ENCODE measurements at places on chromosomes 3 and 15.

DNA sequence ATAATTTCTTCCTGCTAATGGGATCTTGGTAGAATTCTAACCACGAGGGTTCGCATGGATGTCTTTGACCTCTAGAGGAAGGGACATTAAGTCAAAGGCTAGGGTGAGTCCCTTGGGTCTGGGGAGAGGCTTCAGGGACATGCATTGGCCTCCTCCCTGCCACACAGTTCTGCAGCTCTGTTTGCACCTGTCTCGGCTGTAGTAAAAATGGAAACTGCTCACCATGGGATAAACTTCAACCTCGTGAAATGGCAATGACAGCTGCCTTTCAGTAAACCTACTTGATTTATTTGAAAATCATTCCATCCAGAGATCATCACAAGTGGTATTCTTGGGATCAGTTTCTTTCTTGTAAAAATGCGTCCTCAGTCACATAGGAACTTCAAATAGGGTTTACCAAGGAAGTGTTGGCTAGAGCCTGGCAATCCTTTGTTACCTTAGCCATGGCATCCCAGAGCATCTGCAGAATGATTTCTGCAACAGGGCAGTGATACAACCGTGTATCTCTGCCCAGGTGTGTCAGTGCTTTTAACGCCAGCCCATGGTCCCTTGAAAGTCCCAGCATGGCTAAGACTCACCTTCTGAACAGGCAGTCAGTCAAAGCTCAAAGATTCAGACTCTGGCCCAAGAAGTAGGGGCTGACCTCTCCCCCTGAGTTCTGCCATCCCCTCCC lies 14.0 kb upstream of the LRTM1 start:
- DNase-seq: no peak

DNA sequence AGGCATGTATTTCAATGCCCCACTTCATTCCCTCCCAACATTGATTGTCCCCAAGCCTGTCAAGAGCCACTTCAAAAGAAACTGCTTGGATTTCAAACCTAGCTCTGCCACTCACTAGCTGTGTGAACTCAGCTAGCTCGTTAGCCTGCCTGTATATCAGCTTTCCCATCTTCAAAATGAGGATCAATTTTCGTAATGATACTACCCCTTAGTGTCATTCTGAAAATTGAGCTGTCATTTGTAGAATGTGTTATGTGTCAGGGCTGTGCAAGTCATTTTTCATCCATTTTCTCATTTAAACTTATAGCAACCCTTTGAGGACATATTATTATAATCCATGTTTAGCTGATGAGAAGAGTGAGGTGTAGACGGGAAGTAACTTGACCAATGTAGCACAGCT lies 88.6 kb downstream of the TRIM42 start:
- no peak for DNase-seq

DNA sequence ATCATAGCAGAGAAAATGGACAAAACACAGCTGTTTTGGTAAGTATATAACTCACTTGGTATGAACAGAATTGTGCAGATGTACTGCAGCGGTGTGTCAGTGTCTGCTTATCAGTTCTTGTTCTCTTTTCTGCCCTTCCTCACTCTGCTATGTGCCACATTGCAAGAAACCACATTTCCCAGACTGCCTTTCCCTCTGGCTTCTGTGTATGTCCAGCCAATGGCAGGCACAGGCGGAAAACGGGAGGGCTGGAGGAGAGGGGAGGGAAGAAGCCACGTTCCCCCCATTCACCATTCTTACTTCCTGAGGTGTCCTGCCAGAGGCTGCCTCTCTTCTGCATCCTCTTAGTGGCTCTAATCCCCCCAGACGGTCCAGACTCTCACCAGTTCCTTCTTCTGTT lies 15.4 kb downstream of the HHLA2 start:
- no peak for DNase-seq

GRCh38 chr15:63465104-63465503 lies 39.3 kb upstream of the USP3 start:
- peak; percentile 61 for DNase-seq

- DNase-seq: no peak
Measured at GRCh38 chr3:64801856-64802255, 114.1 kb upstream of the ADAMTS9 start.

- no peak for DNase-seq
Measured at GRCh38 chr3:85796140-85796539, 837.4 kb downstream of the CADM2 start.

GRCh38 chr15:28947221-28947674 lies 61.5 kb downstream of the APBA2 start:
- DNase-seq: no peak

DNA sequence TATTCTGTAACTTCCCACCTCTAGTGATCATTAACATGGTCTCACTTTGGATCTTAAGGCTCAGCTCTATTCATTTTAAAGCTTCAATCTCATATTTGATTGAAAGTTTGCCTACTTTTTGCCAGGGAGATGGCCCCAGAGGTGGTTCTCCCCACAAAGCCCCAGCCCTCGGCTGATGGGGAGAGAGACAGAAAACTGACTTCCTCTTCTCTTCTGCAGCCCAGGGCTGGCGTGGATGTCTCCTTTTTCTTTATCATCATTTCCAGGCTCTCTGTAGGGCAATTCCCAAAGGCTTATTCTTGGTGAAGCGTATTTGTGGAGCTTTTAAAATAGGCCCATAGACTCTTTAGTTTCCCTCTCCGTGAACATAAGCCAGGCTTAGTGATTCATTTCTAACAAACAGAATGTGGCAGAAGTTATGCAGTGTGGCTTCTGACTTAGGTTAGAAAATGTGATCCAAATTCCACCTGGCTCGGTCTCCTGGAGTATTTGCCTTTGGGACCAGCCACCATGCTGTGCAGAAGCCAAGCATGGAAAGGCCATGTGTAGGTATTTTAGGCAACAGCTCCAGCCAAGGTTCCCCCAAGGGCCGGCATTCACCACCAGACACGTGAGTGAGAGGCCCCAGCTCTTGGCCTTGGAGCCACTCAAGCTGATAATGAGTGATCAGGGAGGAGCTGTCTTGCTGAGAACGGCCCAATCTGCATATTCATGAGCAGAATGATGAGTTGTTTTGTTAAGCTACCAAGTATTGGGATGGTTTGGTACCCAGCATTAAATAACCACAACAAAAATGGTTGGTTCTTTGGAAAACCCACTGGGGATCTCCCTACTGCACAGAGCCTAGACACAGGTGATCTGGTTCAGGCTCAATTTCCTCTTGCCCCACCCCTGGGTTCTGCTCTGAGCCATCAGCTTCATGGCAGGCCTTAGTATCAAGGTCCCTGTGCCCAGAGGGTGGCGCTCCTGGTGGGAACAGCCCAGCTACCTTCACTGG lies 353.2 kb upstream of the PROK2 start:
- no peak for DNase-seq

- no peak for DNase-seq
Measured at GRCh38 chr3:30350901-30351300, 255.5 kb upstream of the TGFBR2 start.

DNA sequence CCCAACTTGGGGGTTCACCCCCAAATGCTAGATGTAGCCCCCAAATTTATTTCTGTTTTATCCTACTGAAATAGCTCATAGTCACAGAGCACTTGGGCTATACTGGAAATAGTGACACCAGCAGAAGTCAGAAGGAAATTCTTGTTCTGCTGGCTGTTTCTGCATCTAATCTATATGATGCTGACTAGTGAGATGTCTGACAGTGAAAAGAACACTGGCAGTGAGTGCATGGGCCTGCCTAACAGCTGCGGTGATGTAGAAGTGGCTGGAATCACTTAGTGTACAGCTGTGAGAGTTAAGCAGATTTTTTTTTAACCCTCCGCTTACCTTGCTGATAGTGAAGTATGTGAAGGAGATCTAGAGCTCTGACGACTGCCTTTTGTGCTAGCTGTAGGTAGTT lies 14.0 kb downstream of the TTC14 start:
- DNase-seq: no peak

DNA sequence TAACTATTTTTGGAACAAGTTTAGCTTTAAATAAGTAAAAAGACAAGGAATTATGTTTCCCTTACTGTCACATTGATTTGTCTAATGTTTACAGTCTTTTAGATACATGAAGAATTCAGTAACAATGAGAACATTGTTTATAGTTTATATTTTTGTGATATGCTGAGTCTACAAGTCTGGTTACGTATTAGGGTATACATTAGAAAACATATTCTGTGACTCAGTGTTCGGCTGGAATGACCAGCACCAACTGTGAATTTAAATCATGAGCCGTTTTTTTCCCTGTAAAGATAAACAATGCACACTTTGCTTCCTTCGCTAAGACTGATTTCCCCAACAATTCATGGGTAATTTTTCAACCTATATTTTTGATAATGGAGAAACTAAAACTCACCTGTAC lies 131.5 kb downstream of the DUT start:
- no peak for DNase-seq

DNA sequence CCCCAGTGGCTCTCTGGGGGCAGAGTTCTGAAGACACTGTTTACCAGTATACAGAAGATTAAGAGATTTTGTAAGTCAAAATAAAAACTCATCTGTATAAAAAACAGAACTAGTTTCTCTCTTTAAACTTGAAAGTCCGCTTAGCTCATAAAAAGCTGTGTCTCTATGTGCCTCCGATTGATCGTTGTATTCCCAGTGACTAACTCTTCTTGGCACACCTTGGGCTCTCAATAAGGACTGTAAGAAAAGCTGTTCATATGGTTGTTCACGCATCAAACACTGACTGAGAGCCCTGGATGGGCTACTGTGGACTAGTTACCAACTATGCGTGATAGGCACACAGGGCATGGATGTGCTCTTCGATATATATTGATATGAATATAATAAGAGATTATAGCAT lies 107.9 kb downstream of the P3H2 start:
- no peak for DNase-seq

- peak; percentile 33 for DNase-seq
Measured at GRCh38 chr15:28191832-28192231, 92.7 kb upstream of the OCA2 start.

GRCh38 chr3:32450426-32450825 lies 52.2 kb downstream of the CMTM6 start:
- no peak for DNase-seq

DNA sequence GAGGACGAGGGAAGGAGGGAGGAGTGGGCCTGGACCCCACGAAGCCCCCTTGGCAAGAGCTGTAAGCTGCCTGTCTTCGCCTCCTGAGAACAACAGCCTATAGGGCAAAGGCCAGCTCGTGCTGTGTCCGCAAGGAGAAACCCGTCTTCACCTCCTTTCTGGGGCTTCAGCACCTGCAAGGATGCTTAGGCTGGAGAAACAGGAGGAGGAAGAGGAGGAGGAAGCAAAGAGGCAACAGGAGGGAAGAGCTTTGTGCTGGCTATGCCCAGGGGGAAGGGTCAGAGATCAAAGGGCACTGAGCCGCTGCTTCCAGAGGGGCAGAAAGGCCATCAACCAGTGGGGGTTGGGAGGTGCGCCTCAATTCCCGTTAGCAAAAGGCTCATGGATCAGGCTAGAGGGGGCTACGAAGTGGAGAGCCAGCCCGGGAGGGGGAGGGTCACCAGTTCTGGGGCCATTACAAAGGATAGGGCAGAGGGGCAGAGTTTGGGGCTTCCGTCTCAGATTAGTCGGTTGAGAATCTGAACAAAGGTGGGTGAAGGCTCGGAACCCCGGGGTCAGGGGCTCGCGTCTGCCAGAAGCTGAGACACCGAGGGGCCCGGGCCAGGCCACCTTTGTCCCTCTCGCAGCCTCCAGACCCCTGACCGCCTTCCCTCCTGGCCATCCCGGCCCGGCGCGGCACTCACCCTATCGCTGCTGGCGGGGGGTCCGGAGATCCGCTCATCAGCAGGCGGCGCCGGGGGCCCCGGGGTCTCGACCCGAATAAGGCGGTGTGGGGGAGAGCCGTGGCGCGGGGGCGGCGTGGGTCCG lies 792 bp downstream of the SHF start:
- DNase-seq: no peak

DNA sequence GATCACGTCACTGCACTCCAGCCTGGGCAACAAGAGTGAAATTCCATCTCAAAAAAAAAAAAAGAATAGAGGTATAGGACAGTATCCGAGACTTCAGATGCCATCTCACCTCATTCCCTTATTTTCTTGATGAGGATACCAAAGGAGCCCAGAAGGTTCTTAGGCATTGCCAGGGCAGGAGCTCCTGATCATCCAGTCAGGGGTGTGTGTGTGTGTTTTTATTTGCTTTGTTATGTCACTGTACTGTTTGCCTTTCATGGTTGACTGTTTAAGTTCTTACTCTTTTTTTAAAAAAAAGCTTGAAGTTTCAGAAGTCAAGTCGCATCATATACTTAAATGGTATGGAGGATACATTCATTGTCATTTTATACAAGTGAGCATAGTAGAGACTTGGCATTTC lies 140.0 kb upstream of the BHLHE40 start:
- no peak for DNase-seq

- no peak for DNase-seq
Measured at GRCh38 chr3:65466300-65466988, 572.3 kb downstream of the MAGI1 start.

GRCh38 chr3:181561139-181562031 lies 150.3 kb upstream of the SOX2 start:
- DNase-seq: no peak

- no peak for DNase-seq
Measured at GRCh38 chr3:126133606-126134005, 46.8 kb downstream of the ALDH1L1 start.

GRCh38 chr15:68626283-68626682 lies 47.5 kb downstream of the CORO2B start:
- DNase-seq: no peak

GRCh38 chr3:31750341-31750740 lies 217.6 kb downstream of the STT3B start:
- DNase-seq: no peak

DNA sequence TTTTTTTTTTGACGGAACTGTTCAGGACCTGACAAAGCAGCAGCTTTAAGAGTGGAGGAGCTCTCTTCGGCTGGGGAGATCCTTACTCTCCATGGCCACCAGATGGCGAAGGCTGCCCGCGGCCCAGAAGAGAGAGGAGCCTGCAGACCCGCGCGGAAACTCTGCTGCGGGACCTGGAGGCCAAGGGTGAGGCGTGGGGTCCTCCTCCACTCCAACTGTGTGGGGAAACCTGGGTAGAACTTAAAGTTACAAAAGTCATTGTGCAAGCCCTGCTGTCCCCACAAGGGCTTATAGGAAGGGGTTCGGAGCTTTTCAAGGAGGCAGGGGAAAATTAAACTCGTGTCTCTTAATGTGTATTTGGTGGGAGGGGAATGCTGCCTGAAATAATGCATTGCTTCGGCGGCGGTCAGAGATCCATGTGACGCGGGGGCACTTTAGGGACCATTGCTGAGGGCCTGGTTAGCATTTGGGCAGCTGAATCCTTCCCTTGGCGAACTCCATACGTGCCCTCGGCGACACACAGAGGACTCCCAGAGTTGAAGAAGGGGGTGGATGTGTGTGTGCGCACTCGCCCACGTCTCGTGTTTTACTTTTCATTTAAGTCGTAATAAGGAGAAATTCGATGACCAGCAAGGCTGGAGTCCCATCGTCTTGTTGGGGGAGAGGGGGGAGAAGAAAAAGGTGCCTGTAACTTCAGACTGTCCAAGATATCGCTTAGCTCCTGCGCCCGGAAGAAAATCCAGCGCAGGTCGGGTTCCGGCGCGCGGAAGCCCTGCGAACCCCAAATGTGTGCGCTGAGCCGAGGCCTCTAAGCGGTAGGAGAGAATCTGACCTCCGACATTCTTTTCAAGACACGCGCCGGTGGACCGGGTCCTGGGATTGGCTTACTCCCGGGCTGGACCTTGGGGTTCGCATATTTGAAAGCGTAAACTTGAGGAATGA lies 9.7 kb downstream of the EOMES start:
- DNase-seq: peak; percentile 64

GRCh38 chr3:131107637-131108433 lies 81.2 kb downstream of the NEK11 start:
- no peak for DNase-seq

Measured in muscle of back (tissue), 13 donors.